ENCODE measurements at places on chromosomes 6 and 20.

GRCh38 chr6:38876475-38876874 is 161.4 kb downstream of the DNAH8 start:
- DNase-seq = no peak

- DNase-seq = no peak
Measured at GRCh38 chr6:135798751-135799515, 52.6 kb upstream of the PDE7B start.

- no peak for DNase-seq
Measured at GRCh38 chr20:8492173-8492572, 360.1 kb downstream of the PLCB1 start.

DNA sequence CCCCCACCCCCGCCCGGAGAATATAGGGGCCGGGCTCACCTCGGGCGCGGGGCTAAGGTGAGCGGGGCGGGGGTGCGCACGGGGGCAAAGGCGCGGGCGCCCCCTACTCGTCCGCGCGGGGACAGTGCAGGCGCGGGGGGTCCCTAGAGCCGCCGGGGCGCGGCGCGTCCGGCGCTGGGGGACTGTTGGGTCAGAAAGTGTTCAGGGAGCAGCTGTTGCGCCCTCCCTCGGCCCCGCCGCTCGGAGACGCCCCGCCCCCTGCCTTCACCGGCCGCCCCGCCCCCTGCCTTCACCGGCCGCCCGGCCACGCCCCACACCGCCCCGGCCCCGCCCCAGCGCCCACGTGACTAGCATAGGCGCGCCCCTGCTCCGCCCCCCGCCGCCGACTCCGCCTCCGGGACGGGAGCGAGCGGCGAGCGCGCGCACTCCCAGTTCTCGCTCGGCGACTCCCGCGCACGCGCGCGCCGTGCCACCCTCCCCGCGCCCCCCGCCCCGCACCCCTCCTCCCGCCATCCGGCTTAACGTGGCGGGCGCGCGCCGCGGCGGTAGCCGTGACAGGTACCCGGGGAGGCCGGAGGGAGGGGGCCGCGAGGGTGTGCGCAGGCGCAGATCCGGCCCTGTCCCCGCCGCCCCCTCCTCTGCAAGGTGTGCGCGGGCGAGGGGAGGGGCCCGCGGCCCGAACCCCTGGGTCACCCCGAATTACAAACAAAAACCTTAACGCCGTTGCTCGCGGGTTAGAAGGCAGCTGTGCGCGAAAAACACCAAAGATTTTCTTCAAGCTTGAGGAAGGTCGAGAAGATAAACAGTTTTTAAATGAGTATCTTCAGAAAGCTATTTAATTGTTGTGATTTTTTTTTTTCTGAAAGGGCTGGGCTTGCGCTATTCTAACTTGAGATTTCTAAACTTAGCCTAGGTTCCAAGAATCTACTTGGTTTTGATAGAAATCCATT is 704 bp upstream of the ZNF217 start:
- DNase-seq = peak; percentile 98

- DNase-seq = no peak
Measured at GRCh38 chr6:93369586-93370134, 49.7 kb downstream of the EPHA7 start.

DNA sequence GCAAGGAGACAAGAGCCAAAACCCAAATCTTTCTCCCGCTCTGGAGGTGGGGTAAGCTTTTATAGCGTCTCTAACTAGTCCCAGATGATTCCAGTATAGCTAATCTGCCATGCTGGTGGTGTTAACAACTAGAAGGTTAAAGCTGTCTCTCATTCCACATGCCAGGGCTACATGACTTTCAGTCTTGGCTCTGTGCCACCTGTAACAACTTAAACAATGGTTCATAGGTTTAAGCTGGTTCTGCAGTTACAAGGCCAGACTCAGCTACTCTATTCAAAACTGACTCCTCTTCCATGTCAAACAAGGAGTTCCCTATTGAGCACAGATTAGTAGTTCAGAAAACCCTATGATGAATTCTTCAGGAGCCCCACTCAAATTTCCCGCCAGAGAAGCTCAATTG is 128.9 kb downstream of the ELOVL4 start:
- no peak for DNase-seq

GRCh38 chr6:42766163-42766670 is 15.6 kb upstream of the BICRAL start:
- DNase-seq = no peak

GRCh38 chr20:40787941-40788340 is 98.9 kb upstream of the MAFB start:
- no peak for DNase-seq

GRCh38 chr6:150254770-150255169 is 111.9 kb downstream of the PPP1R14C start:
- no peak for DNase-seq

DNA sequence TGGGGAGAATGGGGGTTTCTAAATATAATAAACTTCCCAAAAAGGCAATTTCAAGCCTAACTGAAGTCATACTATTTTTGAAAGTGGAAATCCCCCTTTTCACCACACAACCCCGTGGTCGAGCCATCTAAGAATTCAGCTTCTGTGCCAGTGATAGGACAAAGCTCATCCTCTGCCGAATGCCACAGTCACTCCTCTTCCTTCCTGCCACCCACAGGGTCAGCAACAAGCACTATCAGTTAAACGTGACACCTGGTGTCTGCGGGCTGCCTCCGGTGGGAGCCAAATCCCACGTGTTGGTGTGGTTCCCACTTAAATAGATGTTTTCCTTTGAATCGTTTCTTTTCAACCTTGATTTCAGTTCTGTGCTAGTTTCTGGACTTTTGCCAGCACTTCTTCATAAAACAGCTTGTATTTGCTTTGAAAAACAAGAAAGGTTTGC is 60.7 kb downstream of the TNFAIP3 start:
- DNase-seq = peak; percentile 75

DNA sequence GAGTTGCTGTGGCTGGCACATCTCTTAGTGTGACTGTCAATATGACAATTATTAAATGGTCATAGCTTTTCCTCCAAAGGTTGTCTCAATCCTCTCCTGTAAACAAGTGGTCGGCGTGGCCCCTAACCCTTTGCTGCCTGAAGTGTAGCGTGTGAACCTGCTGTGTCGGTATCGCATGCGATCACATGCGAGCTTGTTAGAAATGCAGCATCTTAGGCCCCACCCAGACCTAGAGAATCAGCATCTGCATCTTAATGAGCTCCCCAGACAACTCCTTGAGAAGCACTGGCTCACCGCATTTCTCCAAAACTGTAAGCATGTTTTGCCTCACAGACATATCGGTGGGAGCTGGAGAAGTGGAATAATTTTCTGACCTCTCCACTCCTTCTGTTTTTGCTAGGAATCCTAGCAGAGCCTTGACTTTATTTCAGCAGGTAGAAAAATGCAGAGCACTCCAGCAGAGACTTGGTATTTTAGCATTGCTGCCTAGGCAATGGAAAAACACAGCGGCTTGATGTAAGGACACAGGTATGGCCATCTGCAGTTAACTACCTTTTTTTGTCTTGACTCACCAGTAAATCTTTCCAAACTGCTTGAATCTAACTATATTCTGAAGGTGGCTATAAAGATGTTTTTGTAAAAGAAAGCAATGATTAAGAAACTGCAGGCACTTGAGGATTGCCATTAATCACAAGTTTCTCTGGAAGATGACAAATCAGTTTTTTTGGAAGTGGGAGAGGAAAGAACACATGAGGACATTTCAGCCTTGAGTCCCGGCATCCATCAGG is 67.6 kb downstream of the PSMG4 start:
- DNase-seq = no peak

DNA sequence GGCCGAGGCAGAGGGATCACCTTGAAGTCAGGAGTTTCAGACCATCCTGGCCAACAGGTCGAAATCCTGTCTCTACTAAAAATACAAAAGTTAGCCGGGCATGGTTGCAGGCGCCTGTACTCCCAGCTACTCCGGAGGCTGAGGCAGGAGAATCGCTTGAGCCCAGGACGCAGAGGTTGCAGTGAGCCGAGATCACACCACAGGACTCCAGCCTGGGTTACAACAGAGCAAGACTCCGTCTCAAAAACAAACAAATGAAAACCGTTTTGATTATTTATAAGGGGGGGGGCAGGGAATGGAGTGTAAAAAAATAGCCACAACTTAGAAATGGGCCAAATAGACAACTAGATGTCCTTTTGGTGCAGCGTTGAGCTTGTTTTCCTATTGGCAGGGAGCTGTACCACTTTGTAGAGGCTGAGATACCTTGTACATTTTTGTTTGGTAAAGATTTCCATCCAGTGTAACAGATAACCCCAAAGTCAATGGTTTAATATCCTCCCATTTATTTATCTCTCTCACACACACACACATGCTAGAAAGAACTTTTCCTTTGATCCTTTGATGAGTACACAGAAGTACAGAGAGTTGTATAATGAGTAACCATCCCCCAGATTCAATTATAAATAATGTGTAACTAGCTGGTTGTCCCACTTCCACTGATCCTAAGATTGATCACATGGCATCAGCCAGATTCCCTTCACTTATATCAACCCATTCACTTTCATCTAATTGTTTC is 477.5 kb downstream of the PRKN start:
- no peak for DNase-seq

- peak; percentile 51 for DNase-seq
Measured at GRCh38 chr6:158002951-158003853, 21.5 kb downstream of the SYNJ2 start.

- no peak for DNase-seq
Measured at GRCh38 chr6:166354143-166354542, 11.8 kb upstream of the SFT2D1 start.

DNA sequence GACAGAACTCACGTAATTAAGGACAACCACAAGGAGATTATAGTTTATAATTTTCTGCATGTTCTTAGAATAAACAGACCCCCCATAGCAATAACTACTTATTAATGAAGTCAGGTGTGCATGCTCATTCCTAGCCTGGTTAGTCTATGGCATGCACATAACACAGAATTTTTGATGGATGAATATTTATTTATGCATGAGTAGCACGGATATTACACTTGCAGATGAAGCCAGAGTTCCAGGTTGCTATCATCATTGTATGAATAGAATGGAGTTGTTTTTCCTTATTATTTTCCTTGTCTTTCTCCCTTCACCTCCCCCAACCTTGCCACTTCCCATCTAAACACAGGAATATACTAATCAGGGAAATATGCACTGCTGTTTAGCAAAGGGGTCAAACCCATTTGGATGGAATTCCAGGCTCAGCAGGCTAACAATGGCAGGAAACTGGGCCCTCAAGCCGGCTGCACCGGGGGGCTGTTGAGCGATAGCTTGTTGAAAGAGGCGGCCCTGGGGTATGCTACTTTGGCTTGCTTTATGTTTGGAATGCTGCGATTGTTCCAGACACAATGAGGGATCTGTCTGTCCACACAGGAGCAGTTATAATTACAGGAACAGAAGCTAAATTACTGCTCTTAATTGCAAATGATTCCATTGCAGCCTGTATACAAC is 112.6 kb downstream of the TMEM170B start:
- no peak for DNase-seq

DNA sequence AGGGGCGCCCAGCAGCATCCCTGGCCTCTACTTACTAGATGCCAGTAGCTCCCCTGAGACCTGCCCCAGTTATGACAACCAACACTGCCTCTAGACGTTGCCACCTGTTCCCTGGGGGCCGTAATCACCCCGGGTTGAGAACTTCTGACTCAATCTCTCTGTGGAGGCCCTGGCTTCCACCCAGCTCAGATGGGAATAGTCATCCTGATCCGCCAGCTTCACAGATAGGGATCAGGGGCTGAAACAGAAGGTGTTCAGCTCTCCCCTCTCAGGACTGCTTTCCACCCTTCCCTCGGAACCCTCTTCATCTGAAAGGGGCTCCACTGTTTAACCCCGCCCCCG is 3.3 kb downstream of the CAPN11 start:
- DNase-seq = peak; percentile 9

DNA sequence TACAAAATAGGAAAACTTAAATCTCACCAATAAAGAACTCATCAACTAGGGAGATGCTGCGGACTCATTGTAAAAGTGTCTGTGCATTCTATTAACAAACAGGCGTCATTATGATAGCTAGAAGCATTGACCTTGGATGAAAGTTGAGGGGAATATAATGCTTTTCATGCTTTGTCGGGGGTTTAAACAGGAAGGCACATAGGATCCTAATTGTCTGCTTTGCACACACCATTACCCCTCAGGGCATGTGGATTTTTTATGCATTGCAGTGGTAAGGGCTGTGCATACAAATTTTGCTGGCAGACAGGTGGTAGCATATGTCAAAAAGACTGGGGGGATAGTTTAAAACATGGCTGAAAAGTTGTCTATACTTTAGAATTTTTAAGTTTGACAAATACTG is 447.9 kb upstream of the PLCB4 start:
- DNase-seq = no peak

DNA sequence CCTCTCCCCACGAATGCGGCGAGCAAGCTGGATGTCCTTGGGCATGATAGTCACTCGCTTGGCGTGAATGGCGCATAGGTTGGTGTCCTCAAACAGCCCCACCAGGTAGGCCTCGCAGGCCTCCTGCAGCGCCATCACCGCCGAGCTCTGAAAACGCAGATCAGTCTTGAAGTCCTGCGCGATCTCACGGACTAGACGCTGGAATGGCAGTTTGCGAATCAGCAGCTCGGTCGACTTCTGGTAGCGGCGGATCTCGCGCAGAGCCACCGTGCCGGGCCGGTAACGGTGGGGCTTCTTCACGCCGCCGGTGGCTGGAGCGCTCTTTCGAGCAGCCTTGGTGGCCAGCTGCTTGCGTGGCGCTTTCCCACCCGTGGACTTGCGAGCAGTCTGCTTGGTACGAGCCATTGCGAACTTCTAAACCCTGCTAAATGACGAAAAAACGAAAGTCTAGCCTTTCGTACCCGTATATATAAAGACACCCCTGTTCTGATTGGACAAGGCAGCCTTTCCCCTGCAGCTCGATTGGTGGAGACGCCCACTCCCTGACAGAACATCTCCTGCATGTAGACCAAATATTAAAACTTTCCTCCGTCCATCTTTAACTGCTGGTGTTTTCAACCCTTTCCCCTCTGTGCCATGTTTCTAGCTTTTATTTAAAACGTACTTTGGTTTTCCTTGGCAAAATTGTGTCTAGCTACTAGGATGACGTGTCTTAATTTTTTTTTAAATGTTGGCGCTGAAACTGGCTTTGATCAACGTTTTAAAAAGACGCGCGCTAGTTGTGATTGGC is 109.8 kb downstream of the HFE start:
- DNase-seq = peak; percentile 76

GRCh38 chr20:43235998-43236397 is 46.3 kb upstream of the PTPRT start:
- DNase-seq = no peak

GRCh38 chr6:169046483-169047192 is 207.0 kb downstream of the THBS2 start:
- no peak for DNase-seq

DNA sequence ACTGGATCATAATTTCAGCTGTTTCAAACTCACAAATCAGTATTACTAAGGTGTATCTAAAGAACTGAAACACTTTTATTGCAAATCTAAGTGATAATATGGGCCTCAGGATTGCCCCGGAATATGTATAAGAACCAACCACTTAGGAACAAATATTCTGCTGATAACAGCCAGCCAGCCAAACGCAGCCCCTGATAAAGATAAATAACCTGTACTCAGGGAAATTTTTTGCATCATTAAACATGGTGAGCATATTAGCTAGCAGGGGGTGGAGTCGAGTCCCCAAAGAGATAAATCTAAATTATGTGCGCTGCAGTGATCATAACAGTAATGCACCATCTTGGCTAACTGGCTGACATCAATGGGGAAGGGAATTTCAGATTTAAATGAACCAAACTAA is 410.2 kb upstream of the MAP3K7 start:
- no peak for DNase-seq

- DNase-seq = no peak
Measured at GRCh38 chr20:40655451-40655850, 33.6 kb downstream of the MAFB start.

- DNase-seq = no peak
Measured at GRCh38 chr6:40735121-40735520, 148.0 kb upstream of the LRFN2 start.

Data from stimulated activated CD4-positive, alpha-beta T cell treated with anti-CD3 and anti-CD28 coated beads, Interleukin-2, amount 100 ng/mL, for 24 hours (primary cell).